ENCODE measurements at places on chromosomes 2 and 18.

DNA sequence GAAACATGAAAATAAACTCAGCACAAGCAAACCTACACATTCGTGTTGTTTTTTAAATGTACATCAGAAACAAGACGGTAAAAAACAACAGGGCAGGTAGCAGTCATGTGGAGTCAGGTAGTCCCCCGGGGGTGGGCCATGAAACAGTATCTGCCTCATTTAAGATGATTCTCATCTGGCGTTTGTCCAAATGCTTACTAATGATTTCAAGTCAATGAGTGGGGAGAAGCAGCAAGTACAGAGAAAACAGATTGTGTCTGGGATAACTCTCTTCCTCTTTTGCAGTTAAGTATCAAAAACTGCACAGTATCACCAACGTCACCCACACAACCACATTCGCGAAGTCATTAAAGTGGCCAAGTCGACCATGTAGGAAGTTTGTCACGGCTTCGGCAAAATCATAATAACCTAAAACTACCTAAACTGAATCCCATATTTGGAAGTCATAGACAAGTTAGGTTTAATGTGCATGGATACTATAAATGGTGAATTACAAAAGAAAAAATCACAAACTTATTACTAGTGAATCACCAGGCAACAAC, 1.3 kb downstream of the LAPTM4A start:
- peak; percentile 46 for DNase-seq

- DNase-seq, result no peak
Measured at GRCh38 chr2:135667045-135667444, 74.6 kb upstream of the UBXN4 start.

- no peak for DNase-seq
Measured at GRCh38 chr18:48947092-48947491, 3.7 kb downstream of the SMAD7 start.

DNA sequence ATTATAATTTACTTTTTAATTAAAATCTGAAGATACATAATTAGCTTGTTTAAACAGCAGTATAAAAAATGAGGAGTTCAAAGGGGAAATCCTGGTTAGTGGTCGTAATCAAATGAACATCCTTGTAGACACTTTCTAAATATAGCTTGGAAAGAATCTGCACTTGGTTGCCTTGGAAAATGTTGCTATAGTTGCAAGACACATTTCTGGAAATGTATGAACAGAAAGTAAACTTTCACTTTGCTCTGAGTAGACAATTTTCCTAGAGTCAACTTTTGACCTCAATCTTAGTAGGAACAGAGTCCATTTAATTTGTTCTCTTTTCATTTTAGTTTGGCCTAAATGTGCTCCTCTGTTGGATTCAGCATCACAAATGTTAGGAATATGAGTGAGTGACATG, 38.3 kb downstream of the GCA start:
- no peak for DNase-seq
